ENCODE measurements at places on chromosomes 7 and 10.

DNA sequence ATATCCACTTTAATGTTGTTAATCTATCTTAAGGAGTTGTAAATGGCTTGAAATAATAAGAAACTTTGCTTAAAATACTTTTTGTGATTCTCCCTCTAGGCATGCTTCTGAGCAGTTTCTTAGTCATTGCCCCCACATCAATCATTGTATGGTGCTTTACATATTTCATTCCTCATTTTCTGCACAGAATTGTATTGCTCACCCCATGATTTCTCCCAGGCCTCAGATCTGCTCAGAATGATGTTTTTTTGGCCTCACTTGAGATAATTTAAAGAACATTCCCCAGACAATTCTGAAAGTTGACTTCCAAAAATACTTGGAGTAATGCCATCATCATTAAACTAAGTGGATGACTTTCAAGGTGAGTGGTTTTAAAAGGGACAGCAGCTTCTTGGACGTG, 82.1 kb upstream of the PRPS1L1 start:
- no peak for DNase-seq

DNA sequence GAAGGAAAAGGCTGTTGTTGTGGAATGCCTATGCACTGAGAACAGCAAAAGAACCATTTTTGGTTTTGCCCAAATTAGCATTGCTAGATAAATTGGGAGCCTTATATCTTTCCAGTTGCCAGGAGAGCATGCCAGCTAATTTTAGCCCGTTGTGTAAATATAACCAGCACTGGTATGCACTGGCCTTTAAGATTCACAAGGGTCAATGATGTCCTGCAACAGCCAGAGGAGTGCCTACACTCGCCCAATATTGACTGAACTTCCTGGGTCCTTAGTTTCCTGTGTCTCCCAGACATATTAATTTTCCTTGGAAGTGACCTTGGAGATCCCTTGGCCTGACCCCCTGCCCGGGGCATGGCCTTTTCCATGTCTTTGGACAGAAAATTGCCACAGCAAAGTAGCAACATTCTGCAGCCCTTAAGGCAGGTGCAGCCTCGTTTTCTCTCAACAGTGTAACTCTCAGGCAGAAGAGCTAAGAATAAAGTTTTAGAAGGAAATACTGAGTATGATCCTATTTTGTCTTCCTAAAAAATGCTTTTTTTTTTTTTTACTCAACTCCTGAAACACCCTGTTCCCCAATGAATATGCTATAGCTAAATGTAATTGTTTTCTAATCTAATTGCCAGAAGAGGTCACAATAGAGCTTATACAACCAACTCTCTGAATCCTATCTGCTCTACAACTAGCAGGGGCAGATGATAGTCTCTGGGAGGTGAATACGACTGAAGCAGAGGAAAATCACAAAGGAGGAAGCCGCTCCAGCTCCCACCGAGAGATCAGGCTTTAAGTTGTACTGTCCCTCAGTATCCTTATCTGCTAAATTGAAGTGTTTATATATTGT, 131.9 kb upstream of the PCGF5 start:
- DNase-seq: no peak

DNA sequence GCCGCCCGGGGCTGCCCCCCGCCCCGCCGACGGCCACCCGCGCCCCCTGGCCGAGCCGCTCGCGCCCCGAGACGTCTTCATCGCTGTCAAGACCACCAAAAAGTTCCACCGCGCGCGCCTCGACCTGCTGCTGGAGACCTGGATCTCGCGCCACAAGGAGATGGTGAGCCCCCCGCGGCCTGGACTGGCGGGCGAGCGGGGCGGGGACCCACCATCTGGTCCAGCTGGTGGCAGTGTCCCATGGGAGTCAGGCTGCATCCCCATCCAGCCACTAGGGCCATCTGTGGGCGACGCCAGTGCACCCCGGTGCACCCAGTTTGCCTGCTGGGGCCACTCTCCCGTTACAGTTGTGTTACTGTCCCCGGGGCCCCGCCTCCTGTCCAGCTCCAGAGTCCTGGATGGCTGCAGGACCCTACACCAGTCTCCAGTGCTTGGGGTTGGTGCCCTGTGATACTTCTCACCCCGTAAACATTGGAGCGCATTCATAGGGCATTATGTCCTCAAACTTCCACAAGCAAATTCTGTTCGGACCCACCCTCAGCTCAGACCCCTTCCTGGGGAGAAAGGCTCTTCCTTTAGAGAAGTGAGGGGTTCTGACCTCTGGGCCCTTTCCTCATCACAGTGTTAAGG, 672 bp downstream of the LFNG start:
- DNase-seq: no peak

DNA sequence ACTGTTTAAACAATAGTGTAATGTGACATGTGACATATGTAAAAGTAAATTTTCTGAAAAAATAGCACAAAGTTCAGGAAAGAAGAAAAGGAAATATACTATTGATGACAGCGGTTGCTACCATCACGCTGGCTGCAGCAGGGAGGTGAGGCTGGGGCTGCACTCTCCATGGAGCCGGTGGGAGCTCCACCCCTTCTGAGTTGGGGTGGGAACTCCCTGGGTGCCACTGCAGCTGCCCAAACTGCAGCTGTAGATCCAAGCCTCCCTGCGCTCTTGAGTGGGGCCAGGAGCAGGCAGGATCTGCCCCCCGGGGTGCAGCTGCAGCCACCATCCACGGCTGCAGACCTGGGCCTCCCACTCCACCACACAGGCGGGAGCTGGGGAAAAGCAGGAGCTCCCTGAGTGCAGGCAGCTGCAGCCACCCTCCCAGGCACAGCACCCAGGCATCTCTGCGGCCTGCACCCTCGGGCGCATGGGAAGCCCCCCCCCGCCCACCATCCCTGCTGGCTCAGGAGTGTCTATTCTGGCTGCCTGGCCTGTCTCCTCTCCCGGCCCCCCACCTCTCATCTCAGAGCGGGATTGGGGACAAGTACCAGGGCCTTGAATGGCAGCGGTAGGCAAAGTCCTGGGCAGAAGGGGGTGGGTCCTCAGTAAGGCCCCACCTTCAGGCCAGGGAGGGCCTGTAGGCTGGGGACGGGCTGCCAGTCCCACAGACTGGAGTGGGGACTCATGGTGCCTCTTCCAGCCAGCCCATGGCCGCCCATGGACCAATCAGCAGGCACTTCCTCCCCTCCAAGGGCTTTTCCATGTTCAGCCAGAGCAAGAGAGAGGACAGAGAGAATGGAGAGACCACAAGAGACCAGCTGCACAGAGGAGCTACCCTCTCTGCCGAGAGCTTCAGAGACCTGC, 50.1 kb downstream of the TNS3 start:
- no peak for DNase-seq

- DNase-seq: no peak
Observed at GRCh38 chr10:98060079-98060478, 29.7 kb upstream of the CRTAC1 start.

DNA sequence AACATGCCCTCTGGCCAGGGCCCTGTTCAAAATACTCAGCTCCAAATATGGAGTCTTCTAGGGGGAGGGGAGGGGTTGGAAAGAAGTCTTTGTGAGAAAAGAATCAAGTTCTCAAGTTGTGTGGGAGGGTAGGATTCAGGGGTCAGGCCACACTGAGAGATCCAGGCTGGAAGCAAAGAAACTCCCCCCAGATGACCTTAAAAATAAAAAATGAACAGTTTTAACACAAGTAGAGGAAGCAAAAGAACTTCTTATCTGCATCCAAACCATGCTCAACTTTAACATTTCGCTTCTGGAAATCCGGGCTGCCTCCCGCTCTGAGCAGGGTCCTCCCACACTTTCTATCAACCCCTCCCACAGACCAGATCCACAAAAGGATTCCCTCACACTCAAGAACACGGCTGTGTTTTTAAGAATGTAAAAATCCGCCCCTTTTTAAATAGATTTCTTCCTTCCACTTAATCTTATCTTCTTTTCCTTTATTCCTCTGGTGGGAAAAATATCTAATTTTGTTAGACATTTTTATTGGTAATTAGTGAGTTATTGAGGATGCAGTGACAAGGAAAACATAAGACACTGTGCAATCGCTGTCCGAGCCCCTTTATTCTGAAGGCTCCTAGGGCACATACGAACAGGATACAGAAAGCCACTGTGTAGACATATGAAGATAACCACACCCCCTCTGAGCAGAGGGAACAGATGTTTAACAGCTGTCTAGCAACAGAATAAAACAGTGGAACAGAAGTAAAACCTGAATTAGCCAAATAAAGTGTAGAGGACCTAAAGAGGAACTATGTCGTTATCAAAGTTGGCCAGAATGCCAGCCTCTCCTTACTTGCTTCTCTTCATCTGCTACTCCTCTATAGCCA, 43.8 kb downstream of the CYTH3 start:
- no peak for DNase-seq

DNA sequence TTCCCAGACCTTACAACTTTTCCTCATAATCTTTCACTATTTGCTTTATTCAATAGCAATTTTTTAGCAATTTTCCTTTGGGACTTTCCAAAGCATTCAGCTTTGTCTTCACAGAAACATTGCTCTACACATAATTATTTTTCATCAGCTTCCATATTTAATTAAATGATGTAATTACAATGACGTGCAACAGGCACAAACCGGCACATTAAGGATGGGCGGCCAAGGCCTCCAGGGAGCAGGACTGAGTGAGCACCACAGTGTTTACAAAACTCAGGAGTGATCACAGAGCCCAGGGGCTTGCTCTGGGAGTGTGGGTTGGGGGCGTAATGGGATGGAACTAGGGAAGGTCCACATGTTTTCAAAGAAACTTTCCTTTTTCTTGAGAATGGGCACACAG, 69.8 kb downstream of the MAD1L1 start:
- DNase-seq: no peak
